Melanocyte of skin (primary cell): ENCODE measurements at places on chromosomes 3 and 15. TPM values are rescaled to one million over a fixed set of nuclear protein-coding genes. Genes with fewer than 3 reads are reported as not detected.

OXTR gene
- total RNA-seq, result 0.62 and 0.67 TPM in 2 replicates

IL12A gene
- total RNA-seq, result not detected in 2 replicates

CCR3 gene
- total RNA-seq, result not detected in 2 replicates

NANOGP8 gene
- total RNA-seq, result not detected in 2 replicates

C3orf20 gene
- under 0.01 TPM in 1 of 2 replicates, not detected in the other for total RNA-seq

ZNF774 gene
- 0.77 and 1.00 TPM in 2 replicates for total RNA-seq

NOX5 gene
- under 0.01 TPM in 2 replicates for total RNA-seq

PARP15 gene
- 0.34 and 1.1 TPM in 2 replicates for total RNA-seq
